ENCODE measurements at places on chromosomes 3 and 15.
A peak's percentile ranks its signal among the peaks of the same experiment; 100 is the strongest.

DNA sequence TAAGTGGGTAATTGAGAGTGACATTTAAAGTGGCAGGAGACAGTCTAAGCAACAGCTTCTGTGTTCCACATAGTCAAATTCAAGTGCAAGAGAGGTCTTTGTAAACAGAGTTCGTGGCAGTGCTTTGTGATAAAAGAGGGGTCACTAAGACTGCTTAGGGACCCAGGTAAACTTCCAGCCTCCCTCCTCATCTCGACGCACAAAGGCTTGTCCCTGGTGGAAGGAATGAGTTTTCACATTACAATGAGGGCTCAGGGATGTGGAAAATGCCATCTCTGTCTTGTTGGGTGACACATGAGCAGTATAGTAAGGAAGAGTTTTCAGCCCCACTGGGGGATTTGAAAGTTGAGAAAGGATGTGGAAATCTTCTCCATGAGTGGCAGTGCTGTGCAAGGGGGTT, 7.3 kb downstream of the GMNC start:
- DNase-seq = no peak

DNA sequence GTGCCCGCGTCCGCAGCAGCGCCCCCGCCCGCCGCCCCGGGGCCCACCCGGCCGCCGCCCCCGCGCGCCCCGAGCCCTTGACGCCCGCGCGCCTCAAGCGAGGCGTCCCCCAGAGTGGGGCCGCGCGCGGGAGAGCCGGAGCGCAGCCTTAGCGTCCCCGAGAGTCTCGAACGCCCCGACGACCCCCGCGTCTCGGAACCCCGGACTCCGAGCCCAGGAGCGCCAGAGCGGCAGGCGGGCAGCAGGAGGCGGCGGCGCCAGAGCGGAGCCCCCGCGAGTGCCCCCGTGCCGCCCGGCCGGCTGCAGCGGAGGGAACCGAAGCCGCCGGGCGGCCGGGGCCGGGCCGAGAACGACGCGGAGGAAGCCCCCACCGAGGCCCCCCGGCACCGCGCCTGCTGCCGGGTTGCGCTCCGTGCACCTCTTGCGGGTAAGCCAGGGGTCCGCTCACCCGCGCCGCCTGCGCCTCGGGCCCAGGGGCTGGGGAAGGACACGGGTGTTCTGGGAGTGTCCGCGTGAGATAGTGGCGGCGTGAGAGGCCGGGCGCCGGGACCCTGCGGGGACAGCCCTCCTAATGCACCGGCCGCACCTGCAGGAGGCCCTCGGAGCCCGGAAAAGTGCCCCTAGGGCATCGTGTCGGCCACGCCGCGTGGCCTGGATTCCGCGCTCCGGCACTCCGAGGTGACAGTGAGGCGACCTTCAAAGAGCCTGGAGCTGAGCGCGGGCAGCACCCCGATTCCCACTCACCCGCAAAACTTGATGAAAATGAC, 52.0 kb upstream of the ULK4 start:
- peak; percentile 8 for DNase-seq

- no peak for DNase-seq
Observed at GRCh38 chr15:41333026-41333562, 413 bp downstream of the NUSAP1 start.

DNA sequence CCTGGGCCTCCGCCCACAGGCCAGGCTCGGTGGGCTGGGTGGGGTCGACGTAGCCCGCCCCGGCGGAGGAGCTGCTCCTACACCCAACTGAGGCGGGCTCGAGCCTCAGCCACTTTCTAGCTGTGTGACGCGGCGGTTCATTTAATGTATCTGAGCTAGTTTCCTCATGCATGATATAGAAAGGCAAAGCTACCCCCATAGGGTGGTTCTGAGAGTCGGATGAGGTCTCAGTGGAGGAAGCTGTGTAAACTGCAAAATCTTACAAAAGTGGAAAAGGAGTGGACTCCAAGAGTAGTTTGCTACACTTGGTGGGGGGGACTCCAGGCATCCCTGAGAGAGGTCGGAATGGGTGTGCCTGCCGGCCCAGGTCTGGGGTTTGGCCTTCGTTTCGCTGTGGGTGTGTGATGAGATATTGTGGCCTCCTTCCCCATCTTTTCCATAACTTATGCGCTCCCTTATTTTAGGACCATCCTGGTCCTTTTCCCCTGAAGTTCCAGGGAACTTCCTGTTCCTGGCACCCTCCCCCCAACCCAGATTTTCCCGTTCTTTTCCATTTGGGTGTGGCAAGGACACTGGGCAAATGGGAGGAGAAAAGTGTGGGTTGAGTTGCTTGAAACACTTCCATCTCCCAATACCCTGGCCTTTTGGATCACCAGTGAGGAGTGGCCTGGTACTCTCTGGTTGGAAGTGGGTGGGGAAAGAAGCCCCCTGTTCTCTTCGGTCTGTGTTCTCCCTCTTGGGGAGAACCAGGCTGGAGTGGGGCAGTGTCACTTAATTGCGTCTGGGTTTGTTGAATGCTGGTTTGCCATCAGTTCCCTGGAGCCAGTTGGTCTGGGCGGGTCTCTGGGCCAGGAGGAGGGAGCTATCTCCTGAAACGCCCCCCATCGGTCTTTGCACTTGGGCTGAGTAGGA, 1.1 kb downstream of the PDIA5 start:
- no peak for DNase-seq

GRCh38 chr3:185823078-185824044, 1.5 kb downstream of the IGF2BP2 start:
- DNase-seq = no peak

DNA sequence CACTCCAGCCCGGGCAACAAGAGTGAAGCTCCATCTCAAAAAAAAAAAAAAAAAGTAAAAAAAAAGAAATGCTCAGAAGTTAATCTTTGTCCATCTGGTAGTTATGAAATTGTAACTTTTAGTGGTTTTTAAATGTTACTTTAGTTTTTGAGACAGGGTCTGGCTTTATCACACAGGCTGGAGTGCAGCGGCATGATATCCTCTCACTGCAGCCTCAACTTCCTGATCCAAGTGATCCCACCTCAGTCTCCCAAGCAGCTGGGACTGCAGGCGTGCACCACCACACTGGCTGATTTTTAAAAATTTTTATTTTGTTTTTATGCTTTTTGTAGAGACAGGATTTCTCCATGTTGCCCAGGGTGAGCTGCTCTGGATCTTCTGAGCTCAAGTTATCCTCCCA, 1.3 kb downstream of the RNU5B-1 start:
- DNase-seq = no peak

- DNase-seq = no peak
Observed at GRCh38 chr3:183984127-183984740, 33.5 kb downstream of the ABCC5 start.

- DNase-seq = no peak
Observed at GRCh38 chr3:128235207-128235926, 82.1 kb downstream of the EEFSEC start.

GRCh38 chr3:157104928-157105652, 54.9 kb downstream of the CCNL1 start:
- no peak for DNase-seq

- no peak for DNase-seq
Observed at GRCh38 chr3:134810850-134811249, 15.8 kb downstream of the EPHB1 start.

GRCh38 chr15:56082263-56082761, 88.9 kb upstream of the NEDD4 start:
- no peak for DNase-seq

GRCh38 chr15:67303490-67304363, 49.1 kb downstream of the IQCH start:
- peak; percentile 5 for DNase-seq

All from SHP77 (cell line).